Heart left ventricle (tissue), 16 donors: ENCODE measurements at places on chromosomes 4 and X.

DNA sequence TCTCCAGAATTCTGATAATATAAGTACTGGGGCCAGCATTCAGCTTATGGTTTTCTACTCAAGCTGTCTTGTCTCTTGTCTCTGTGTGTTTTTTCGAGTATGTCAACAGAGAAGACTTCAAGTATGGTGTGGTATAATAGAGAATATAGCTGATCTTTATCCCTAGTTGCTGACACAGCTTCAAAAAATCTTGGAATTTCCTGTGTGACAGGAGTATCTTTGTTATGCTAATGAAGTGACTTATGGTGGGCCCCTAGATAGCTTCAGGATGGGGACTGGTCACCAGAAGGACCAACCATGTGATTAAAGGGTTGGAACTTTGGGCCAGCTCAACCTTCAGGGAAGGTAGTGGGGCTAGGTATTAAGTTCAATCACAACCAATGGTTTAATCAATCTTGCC lies 2.9 kb downstream of the GPRASP3 start:
- H3K4me3 ChIP-seq: no peak overlapping the region
- no peak for DNase-seq
- no peaks in the 10 kb centered on the region for H3K27me3 ChIP-seq
- no peaks in the 10 kb centered on the region for H3K36me3 ChIP-seq

DNA sequence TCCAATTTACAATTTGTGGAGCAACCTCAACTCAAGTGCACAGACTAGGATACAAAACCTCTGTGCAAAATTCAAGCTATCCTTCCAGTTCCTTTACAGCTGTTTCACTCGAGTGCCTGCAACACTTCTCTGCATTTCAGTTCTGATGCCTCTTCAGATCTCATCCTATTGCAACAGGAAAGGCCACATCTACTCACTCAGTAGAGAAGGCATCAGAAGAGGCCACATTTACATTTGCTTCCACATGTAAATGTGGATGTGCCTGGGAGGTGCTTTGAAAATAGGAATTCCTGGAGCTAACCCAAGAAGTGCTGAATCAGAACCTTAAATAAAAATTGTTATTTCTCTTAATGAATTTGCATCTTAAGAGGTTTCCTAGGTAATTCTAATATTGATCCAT lies 45.8 kb upstream of the SERTM2 start:
- DNase-seq: no peak
- no peak overlapping the region for H3K4me3 ChIP-seq
- H3K36me3 ChIP-seq: no peaks in the 10 kb centered on the region
- H3K27ac ChIP-seq: no peak overlapping the region

GRCh38 chrX:150482537-150483206 lies 85.7 kb upstream of the MTM1 start:
- no peak for DNase-seq
- no peaks in the 10 kb centered on the region for H3K27me3 ChIP-seq
- H3K4me3 ChIP-seq: no peak overlapping the region
- H3K4me1 ChIP-seq: no peaks in the 10 kb centered on the region
- no peaks in the 10 kb centered on the region for H3K36me3 ChIP-seq

DNA sequence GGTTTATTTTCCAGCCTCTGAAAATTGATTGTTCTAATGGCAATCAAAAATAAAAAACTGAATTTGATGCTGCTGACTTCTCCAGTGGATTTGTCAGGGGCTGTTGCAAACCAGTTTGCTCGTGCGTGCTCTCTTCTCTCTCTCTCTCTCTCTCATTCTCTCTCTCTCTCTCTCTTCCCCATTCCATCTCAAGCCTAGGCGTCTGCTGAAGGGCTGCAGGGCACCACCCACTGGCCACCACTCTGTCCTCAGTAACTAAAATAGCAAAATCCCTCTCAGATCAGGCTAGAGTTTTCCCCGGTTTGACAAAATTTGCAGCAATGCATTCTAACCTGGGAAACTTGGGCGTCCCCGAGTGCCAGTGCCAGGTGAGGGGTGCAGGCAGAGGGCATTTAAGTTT lies 19.4 kb downstream of the NKX6-1 start:
- peaks cover 92% of the 10 kb centered on the region for H3K27me3 ChIP-seq
- no peak for DNase-seq
- no peak overlapping the region for H3K4me3 ChIP-seq
- no peak overlapping the region for H3K27ac ChIP-seq

DNA sequence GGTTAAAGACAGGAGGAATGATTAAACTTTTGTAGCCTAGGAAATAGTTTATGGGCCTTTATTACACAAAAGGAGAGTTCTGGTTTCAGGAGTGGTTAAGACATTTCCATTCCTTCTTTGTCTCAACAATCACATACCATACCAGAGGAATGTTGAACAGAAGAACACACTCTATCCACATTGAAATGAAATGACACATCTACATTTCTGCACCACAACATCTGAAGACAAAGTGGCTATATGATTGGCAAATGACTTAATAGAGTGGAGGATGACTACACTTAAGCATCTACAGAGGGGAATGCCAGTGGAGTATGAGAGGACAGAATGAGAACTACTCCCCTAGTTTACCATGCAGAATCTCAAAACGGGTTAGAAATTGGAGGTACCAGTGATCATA lies 8.0 kb downstream of the CYP2U1 start:
- no peak overlapping the region for H3K4me3 ChIP-seq

- H3K4me3 ChIP-seq: no peak overlapping the region
- DNase-seq: no peak
- no peak overlapping the region for H3K27ac ChIP-seq
- H3K36me3 ChIP-seq: no peaks in the 10 kb centered on the region
- H3K27me3 ChIP-seq: no peaks in the 10 kb centered on the region
- no peaks in the 10 kb centered on the region for H3K4me1 ChIP-seq
These were observed 122.4 kb upstream of the ETNPPL start for GRCh38 chr4:108885211-108885610.

DNA sequence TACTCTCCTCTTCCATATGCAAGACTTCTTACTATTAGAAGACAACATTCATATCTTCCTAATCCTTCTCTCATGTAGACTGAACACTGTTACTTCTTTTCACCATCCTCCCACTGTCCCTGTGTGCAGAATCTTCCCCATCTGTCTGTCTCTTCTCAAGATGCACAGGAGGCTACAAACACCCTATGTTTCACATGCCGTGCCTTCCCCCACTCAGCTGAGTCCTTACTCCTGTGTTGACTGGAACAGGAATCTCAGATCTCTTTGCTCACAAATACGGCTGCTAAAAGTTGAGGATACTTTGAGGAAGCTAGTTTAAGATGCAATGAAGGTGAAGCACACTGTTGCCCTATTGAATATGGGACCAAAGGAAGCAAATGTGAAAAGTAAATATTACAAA lies 168.5 kb upstream of the GPC4 start:
- no peaks in the 10 kb centered on the region for H3K36me3 ChIP-seq
- no peaks in the 10 kb centered on the region for H3K4me1 ChIP-seq
- no peaks in the 10 kb centered on the region for H3K27me3 ChIP-seq
- no peak overlapping the region for H3K4me3 ChIP-seq
- DNase-seq: no peak

GRCh38 chr4:122819708-122820449 lies 6.8 kb upstream of the FGF2 start:
- no peaks in the 10 kb centered on the region for H3K27me3 ChIP-seq
- no peaks in the 10 kb centered on the region for H3K4me1 ChIP-seq
- H3K27ac ChIP-seq: no peak overlapping the region
- no peak overlapping the region for H3K4me3 ChIP-seq
- no peaks in the 10 kb centered on the region for H3K36me3 ChIP-seq
- no peak for DNase-seq

GRCh38 chr4:58453956-58454355 lies 1343.8 kb upstream of the IGFBP7 start:
- no peak overlapping the region for H3K27ac ChIP-seq
- H3K36me3 ChIP-seq: no peaks in the 10 kb centered on the region
- H3K27me3 ChIP-seq: no peaks in the 10 kb centered on the region
